ENCODE measurements at places on chromosomes 1 and 21.

GRCh38 chr1:108646648-108647269 is 14.1 kb downstream of the HENMT1 start:
- peak; percentile 47 for DNase-seq

GRCh38 chr1:230725256-230726012 is 11.5 kb upstream of the AGT start:
- DNase-seq, result no peak

DNA sequence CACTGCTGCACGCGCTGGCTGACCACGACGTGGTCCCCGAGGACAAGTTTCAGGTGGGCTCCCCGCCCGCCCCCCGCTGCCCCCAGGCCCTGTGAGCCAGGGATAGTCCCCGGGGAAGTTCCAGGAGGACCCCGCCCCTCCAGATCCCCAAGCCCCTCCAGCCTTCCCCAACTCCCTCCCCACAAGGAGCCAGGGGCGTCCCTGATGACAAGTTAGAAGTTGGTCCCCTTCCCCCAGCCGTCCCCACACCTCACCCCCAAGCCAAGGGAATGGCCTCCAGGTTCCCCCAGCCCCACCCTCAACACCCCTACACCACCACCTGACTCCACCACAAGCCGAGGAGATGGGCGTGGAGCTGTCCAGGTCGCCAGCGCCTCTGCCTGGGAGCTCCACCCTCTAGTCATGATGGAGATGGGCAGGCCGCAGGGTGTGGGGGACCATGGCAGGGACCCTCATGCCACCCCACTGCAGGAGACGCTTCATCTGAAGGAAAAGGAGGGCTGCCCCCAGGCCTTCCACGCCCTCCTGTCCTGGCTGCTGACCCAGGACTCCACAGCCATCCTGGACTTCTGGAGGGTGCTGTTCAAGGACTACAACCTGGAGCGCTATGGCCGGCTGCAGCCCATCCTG is 525 bp downstream of the AIRE start:
- no peak for DNase-seq

GRCh38 chr1:35190784-35191183 is 2.2 kb downstream of the SFPQ start:
- no peak for DNase-seq

GRCh38 chr1:211652371-211652770 is 23.1 kb downstream of the NEK2 start:
- DNase-seq, result no peak

DNA sequence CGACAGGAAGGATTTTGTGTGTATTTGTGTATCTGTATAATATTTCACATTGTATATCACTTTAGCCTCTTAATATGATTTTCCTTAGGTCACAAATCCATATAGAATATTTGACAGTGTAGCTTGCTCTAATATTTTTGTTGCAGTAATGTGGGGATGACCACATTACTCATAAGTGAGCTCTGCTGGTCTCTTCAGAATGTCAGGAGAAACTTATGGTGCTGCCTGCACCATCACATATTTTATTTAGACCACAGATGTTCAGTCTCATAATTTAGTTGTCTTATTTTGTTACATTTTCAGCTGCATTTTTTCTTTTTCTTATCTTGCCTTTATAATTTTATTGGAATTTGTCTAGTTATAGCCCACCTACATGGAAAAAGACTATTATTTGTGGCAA is 205.3 kb downstream of the PBX1 start:
- DNase-seq, result no peak

- no peak for DNase-seq
Measured at GRCh38 chr21:44391345-44392091, 38.1 kb downstream of the TRPM2 start.

DNA sequence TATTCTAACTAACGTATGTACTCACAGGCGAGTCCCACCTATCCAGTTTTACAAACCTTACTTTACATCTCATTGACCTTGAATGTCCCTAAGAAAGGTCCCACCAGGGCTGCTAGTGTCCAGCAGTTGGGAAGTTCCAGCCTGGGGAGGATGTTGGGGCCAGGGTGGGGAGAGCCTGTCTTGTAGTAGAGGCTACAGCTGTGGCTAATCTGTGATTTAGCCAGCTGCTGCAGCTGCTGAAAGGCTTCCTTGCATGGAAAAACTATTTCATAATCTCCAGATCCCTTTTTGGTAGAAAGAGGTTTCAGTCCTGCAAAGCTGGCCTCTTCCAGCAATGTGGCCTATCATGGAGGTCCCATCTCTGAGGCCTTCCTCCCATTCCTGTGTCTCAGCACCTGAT is 23.1 kb downstream of the TNN start:
- no peak for DNase-seq

- DNase-seq, result no peak
Measured at GRCh38 chr1:201491896-201492511, 14.9 kb downstream of the CSRP1 start.

DNA sequence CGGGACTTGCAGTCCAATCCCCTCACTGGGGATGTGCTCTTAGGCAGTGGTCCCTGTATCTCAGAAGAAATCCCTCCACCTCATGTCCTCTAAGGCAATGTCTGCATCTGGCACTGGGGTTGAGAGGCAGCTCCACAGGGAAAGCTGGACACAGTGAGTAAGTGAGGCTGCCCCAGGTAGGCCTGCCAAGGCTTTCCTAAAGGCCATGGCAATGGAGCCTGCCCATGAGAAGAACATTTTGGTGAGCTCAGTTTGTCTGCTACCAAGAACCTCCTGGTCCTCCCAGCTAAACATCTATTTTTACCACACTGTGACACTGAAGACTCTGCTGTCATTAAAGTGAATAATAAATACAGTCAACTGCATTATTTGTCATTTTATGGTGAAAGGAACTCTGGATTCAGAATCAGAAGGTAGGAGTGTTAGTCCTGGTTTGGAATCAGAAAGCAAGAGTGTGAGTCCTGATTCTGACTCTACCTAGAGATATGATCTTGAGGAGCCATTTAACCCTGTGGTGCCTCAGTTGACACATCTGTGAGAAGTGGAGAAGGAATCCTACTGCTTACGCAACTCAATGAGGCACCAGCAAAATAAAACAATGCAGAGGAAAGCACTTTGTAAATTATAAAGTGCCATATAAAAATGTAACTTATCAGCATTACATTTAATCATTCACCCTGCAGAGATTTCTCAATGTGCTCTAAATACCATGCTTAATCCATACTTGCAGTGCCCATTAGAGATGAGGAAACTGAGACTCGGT is 41.0 kb downstream of the TBX15 start:
- no peak for DNase-seq

GRCh38 chr21:45421846-45422775 is 17.1 kb downstream of the COL18A1 start:
- no peak for DNase-seq

DNA sequence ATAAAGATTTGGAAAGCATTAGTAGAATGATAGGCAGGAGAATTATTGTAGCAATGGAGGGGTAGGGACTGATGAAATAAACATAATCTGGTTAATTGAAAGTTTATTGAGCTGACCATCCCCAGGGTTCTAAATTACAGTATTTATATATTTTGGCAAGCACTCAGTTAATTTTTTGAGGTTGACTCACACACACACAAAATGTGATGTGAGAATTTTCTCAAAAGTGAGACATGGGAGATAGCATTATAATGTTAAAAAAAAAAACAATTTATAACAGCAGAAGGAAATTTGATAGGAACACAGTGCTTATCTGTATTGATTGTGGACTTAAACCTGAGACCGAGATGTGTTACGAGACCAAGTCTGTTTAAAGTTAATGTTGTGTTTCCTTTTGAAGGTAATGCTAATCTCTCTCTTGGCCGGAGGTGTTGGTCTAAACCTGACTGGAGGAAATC is 24.6 kb downstream of the TRIM45 start:
- no peak for DNase-seq

- no peak for DNase-seq
Measured at GRCh38 chr1:89692601-89693521, 59.9 kb downstream of the LRRC8C start.

DNA sequence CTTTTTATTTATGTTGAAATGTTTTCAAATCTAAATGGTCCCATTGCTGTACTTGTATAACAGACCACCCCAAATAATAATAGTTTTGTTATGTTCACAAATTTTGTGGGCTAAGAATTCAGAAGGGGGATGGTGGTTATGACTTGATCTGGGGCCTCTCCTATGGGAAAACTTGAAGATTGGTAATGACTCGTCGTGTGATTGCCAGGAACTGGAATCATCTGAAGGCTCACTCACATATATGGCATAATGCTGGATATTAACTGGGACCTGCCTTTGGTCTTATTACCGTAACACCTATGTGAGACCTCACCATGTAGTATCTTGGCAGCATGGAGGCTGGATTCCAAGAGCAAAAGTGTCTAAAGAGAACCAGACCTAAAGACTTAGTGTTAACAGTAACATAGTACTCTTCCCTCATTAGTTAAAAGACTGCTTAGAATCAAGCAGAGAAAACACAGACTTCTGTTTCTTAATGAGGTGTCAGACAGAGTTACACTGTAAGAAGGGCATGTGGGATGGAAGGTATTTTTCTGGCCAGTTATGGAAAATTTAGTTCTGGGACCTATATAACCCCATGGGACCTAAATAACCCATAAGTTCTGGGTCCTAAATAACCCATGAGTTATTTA is 11.9 kb downstream of the LYPLAL1 start:
- DNase-seq, result no peak

GRCh38 chr1:28058971-28059878 is 29.2 kb downstream of the EYA3 start:
- no peak for DNase-seq

DNA sequence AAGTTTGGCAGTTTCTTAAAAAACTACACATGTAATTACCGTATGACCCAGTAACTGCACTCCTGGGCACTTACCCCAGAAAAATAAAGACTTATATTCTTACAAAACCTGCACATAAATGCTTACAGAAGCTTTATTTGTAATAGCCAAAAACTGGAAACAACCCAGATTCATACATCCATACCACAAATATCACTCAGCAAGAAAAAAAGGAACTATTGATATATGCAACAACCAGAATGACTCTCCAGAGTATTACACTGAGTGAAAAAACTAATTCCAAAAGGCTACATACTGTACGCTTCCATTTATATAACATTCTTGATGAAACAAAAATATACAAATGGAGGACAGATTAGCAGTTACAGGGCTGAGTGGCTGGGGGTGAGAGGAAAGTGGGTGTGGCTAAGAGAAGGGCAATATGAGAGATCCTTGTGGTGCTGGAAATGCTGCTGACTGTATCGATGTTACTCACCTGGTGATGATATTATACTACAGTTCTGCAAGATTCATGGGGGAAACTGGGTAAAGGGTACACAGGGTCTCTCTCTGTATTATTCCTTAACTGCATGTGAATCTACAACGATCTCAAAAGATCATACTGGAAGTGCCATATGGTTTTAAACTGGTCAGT is 96.0 kb upstream of the GNG4 start:
- no peak for DNase-seq

- no peak for DNase-seq
Measured at GRCh38 chr1:23283667-23284602, 60.1 kb downstream of the HNRNPR start.

DNA sequence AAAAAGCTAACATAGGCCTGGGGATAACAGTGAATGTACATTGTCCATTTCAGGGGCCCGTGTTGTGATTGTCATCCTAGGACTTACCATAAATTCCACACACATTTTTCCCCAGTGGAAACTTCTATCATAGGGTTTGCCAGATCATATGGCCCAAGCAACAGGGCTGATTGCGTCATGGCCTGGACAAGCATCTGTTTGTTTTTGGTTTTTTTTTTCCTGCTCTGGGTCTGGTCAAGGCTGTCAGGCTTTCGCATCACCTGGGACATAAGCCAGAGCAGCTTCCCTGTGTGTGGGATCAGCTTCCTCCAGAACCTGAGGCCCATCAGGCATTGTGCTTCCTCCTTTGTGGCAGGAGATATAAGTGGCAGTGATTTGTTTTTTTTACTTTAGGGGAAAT is 598.5 kb upstream of the USP24 start:
- no peak for DNase-seq

DNA sequence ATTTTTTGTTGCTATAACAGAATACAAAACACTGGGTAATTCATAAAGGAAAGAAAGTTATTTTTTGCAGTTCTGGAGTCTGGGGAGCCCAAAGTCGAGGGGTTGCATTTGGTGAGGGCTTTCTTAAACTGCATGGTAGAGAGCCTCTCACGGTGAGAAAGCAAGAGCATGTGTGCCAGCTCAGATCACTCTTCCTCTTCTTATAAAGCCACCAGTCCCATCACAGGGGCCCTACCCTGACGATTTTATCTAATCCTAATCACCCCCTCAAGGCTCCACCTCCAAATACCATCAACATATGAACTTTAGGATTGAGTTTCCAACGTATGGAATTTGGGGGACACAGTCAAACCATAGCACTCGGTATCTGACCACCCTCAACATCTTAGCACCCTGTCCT is 1.0 kb upstream of the STRIP1 start:
- no peak for DNase-seq

- DNase-seq, result no peak
Measured at GRCh38 chr1:232379063-232379434, 250.9 kb downstream of the SIPA1L2 start.

GRCh38 chr1:29810121-29811120 is 574.1 kb downstream of the PTPRU start:
- no peak for DNase-seq

Data from epithelial cell of proximal tubule (primary cell).